ENCODE measurements at places on chromosomes 11 and 22. TPM values are rescaled to one million over a fixed set of nuclear protein-coding genes. Genes with fewer than 3 reads are reported as not detected.

DNA sequence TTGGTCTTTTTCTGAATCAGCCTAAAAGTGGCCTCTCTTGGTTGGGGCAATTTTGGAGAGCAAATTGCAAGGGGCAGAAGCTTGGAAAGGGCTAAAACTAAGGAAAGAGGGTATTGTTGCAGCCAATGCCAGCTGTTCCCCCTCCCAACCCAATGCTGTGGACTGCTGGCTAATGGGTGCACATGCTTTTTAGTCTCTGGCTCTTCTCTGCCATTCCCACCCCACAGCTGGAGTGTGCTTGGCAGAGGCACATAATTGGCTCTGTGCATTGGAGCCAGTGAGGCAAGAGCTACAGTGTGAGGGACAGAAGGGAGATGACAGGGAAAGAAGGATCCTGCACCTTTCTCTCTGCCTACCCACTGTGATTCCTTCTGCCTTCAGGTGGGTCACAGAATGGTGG is 140.0 kb downstream of the NECTIN1 start:
- no peak overlapping the region for H3K4me3 ChIP-seq
- no peaks in the 10 kb centered on the region for H3K27me3 ChIP-seq
- no peak for DNase-seq
- no peaks in the 10 kb centered on the region for H3K36me3 ChIP-seq
- peaks cover 6% of the 10 kb centered on the region for H3K4me1 ChIP-seq
- no peak overlapping the region for H3K27ac ChIP-seq

The CRYBB2 gene
- total RNA-seq = not detected

DNA sequence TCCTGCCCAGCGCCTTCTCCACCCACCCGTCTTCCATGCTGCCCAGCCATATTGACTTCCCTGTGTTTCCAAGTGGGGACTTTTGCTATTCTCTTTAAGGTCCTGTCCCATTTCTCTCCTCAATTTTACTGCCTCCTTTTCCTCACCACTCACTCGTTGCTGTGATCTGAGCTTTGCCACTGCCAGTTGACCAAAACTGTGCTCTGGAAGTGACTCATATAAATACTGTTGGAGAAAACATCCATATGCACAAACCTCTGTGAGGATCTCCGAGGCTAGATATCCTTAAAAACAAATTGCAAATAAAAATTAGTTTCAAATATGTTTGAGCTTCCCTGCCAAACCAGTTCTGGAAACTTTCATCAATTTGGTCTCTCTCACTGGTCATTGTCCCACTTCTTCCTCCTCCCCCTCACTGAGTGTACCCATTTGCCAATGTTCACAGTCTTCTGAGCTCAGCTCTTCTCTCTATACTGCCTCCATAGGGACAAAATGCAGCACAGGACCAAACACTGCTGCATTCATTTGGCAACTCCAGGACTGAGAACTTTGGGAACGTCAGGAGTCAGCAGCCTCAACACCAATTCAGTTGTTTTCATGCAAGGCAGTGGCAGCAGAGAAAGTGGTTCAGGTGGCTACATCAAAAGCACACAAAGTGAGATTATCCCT is 34.0 kb upstream of the MMP13 start:
- no peaks in the 10 kb centered on the region for H3K27me3 ChIP-seq
- DNase-seq = no peak
- peaks cover 12% of the 10 kb centered on the region for H3K4me1 ChIP-seq
- H3K4me3 ChIP-seq = no peak overlapping the region

The GNAZ gene
- 11.1 TPM for total RNA-seq

The JHY gene
- 4.8 TPM for total RNA-seq

GRCh38 chr11:49995565-49995964 is 13.2 kb upstream of the OR4C12 start:
- H3K36me3 ChIP-seq = no peaks in the 10 kb centered on the region
- peak; percentile 46 for DNase-seq

The GDPD4 gene
- not detected for total RNA-seq

- no peak overlapping the region for H3K27ac ChIP-seq
- H3K27me3 ChIP-seq = no peaks in the 10 kb centered on the region
- H3K4me1 ChIP-seq = peaks cover 10% of the 10 kb centered on the region
- DNase-seq = no peak
- H3K4me3 ChIP-seq = no peak overlapping the region
Observed at GRCh38 chr11:118157186-118157895, 4.7 kb upstream of the SCN4B start.

DNA sequence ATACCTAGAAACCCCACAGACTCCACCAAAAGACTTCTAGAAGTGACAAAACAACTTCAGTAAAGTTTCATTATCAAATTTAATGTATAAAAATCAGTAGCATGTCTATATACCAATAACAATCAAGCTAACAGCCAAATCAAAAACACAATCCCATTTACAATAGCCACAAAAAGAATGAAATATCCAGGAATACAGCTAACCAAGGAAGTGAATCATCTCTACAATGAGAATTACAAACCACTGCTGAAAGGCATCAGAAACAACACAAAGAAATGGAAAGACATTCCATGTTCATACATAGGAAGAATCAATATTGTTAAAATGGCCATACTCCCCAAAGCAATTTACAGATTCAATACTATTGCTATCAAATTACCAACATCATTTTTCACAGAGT is 46.0 kb downstream of the PRCP start:
- H3K27me3 ChIP-seq = no peaks in the 10 kb centered on the region
- no peak for DNase-seq
- peaks cover 11% of the 10 kb centered on the region for H3K4me1 ChIP-seq
- no peak overlapping the region for H3K4me3 ChIP-seq
- no peak overlapping the region for H3K27ac ChIP-seq

The OOSP4A gene
- not detected for total RNA-seq

GRCh38 chr11:67412495-67413179 is 2.8 kb upstream of the CARNS1 start:
- no peak overlapping the region for H3K4me3 ChIP-seq
- no peak overlapping the region for H3K27ac ChIP-seq
- peaks cover 14% of the 10 kb centered on the region for H3K4me1 ChIP-seq
- no peaks in the 10 kb centered on the region for H3K27me3 ChIP-seq

The HSPB2 gene
- total RNA-seq = not detected

GRCh38 chr11:64238999-64239398 is 1.9 kb upstream of the FKBP2 start:
- H3K27me3 ChIP-seq = no peaks in the 10 kb centered on the region
- H3K4me1 ChIP-seq = peaks cover 58% of the 10 kb centered on the region
- H3K36me3 ChIP-seq = no peaks in the 10 kb centered on the region
- H3K27ac ChIP-seq = peak overlapping the region; percentile 96
- H3K4me3 ChIP-seq = no peak overlapping the region

DNA sequence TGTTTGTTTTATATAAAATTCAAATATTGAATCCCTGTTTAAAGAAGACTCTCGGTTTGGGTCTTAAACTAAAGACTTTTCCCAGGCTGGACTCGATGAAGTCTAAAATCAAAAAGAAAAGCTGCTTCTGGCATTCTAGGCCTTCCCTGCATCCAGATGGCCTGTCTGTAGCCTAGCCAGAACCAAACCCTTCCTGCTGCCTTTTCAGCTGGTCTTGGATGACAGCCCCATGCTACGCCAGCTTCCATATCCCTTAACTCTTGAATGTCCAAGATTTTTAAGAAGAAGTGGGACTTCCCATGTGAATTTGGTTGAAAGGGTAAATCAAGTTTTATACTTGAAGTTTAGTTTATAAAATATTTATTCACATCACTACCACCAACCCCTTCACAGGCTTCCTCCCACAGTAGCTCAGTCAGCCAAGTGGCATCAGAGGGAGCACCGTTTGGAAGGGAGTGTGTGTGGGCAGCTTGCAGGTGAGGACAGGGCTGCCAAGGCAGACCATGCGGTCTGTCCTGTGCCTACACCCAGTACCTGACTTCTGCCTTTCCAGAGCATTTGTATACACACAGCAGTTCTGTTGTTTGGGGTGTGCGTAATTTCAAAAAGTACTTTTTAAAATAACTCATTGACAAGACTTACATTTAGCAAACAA is 18.2 kb upstream of the PSMA1 start:
- no peaks in the 10 kb centered on the region for H3K27me3 ChIP-seq
- H3K27ac ChIP-seq = no peak overlapping the region
- peaks cover 8% of the 10 kb centered on the region for H3K4me1 ChIP-seq
- no peak overlapping the region for H3K4me3 ChIP-seq

DNA sequence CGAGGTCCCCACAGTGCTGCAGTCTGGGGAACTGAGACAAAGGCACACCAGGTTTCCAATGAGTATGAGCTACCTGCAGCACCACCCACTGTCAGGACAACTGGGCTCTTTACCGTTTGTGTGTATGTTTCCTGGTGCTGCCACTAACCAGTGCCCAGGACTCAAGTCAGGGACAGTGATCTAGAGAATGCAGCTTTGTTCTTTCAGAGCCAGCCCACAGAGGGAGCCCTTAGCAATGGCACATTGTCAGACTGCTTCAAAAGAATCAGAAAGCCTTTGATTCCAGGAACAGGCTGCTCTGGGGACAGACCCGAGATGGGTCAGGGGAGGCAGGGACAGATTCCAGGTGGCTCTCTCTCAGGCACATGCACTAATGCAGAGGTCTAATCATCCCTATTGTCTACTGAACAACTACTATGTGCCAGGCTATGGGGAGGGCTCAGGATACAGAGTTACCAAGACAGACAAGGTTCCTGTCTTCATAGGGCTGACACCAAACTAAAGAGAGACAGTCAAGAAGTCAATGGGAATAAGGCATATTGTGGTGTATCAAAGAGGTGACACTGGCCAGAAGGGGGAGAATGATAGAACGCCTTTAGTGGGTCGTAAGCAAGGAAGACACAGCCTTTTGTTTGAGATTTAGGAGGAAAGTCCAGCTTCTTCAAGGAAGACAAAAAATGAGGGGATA is 103.7 kb downstream of the VPREB1 start:
- peak; percentile 26 for DNase-seq

The CHST1 gene
- total RNA-seq = 0.69 TPM

The DDTL gene
- total RNA-seq = 3.4 TPM

DNA sequence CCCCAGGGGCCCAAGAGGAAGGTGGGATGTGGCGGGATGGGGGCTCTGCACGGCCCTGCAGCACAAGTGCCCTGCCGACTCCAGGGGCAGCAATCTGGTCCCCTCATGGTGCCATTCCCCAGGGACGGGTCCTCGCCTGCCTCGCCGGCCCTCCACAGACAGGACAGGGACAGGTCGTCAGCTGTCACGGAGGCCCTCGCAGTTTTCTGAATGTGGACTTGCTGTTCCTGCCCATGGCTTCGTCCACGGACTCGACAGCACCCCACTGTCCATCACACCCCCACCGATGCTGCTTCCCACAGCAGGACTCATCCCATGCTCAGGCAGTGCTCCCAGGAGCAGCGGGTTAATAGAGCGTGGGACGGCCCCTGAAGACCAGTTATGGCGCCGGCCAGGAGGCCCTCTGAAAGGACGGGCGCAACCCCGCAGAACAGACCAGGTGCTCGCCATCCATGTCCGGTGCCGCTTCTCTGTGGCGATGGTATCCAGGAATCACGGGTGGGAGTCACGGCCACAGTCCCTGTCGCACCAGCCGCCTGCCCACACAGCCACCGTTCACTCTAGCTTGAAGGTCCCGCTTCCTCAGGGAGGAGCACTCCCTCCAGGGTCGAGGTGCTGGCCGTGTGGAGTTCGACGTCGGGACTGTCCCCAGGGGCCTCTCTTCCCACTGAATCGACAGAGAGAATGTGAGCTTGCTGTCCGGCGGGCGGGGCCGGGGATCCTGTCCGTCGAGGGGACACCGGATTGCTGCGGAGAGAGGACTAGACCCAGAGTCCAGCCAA is 18.5 kb upstream of the MUC2 start:
- peaks cover 31% of the 10 kb centered on the region for H3K4me1 ChIP-seq
- H3K27me3 ChIP-seq = no peaks in the 10 kb centered on the region
- no peak overlapping the region for H3K4me3 ChIP-seq
- no peaks in the 10 kb centered on the region for H3K36me3 ChIP-seq

GRCh38 chr11:35549787-35550186 is 24.4 kb upstream of the PAMR1 start:
- H3K27ac ChIP-seq = no peak overlapping the region
- DNase-seq = no peak
- no peaks in the 10 kb centered on the region for H3K27me3 ChIP-seq
- H3K4me3 ChIP-seq = no peak overlapping the region
- H3K36me3 ChIP-seq = no peaks in the 10 kb centered on the region

The PANX2 gene
- total RNA-seq = 8.0 TPM

DNA sequence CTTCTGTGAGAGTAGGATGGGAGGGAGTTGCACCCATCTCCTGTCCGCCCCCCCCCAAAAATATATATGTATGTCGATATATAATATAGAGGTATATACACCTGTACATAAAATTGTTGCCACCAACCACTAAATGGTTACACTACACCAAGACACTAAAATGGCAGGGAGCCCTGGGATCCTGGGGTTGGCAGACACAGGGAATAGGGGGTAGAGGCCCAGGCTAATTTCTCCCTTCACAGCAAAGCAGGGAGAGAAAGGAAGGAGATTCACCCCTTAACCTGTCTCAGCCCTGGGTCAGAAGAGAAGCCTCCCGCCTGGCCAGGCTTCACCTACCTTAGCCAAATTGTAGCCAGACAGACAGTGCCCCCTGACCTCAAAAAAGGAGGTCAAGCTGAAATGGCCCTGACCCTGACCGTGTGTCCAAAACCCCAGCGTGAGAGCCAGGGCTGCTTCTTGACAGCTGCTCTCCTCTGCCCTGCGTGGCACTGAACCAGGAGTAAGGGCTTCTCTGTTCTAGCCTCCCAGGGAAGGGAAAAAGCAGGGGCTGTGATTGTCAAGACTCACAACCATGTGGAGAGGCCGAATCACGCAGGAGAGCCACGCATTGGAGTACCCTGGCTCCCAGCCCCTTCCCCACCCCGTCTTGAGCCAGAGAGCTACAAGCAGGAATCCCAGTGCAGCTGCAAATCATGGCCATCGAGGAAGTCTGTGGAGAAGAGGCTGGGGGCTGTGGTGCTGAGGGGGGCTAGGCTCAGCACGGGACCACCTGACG is 40.5 kb downstream of the SGSM3 start:
- no peaks in the 10 kb centered on the region for H3K27me3 ChIP-seq
- H3K36me3 ChIP-seq = peaks cover 11% of the 10 kb centered on the region
- DNase-seq = no peak
- H3K27ac ChIP-seq = no peak overlapping the region
- peaks cover 11% of the 10 kb centered on the region for H3K4me1 ChIP-seq

GRCh38 chr11:89736566-89736965 is 26.5 kb downstream of the TRIM77 start:
- H3K27me3 ChIP-seq = no peaks in the 10 kb centered on the region
- H3K4me1 ChIP-seq = no peaks in the 10 kb centered on the region
- no peak for DNase-seq
- no peak overlapping the region for H3K27ac ChIP-seq
